ENCODE measurements at places on chromosomes 7 and 10.

GRCh38 chr7:12297283-12298108 lies 86.4 kb downstream of the TMEM106B start:
- no peak for DNase-seq

GRCh38 chr7:133437544-133437943 lies 184.7 kb downstream of the EXOC4 start:
- no peak for DNase-seq

DNA sequence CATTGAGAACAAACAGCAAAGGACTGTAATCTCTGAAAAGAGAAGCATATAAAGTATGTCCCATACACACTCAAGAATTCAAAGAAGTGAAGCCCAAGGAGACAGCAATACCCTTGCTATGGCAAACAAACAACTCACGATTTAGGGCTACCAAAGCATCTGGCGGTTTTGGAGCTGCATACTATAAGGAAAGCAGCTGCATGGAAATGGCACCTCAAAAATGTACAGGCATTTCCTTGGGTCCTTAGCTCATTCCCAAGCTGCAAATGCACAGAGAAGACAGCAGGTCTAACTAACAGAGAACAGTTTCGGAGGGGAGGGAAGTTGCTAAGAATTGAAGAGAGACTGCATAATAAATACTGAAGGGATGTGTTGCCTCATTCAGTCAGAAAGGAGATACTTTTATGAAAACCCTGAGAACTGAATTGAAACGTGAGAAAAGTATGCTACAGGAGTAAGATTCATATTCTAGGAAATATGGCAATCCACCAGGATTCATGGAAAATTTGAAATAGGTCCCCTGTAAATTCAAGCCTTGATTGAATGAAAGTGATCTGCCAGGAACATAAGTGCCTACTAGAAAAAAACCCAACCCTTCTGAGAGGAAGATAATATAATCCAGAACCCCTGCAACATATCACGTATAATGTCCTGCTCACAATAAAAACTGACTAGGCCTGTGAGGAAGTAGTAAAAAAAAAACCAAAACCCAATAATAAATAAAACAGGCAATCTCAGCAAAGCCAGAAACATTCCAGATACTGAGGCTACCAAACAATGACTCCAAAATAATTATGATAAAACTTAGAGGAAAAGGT lies 36.4 kb downstream of the CUBN start:
- DNase-seq: no peak

GRCh38 chr10:62082729-62083411 lies 181.4 kb downstream of the ARID5B start:
- DNase-seq: no peak

- no peak for DNase-seq
Measured at GRCh38 chr7:137166363-137166762, 177.2 kb downstream of the PTN start.

DNA sequence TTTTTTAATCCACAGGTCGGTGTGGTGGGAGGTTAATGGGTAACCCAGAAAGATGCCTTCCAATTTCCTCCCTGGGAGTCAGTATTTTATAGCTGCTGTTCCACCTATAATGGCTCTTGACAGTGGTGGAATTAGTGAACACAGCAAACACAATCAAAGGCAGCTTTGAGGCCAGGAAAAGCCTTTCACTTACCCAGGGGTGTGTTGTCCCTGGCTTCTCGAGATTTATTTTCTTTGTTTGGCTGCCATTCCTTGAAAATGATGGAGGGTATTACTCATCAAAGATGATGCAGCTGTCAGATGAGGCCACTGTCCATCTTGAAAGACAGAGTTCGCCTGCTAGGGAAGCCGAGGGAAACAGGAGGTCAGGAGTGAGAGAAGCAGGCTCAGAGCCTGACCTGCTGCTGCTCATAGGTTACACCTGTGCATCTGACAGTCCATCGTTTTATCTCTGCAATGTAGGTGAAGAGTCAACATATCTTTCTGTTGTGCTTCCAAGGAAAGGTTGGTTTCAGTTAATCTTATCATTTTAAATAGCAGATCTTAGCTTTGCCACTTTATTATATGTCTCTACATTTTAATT lies 221.6 kb downstream of the XPNPEP1 start:
- DNase-seq: no peak

- DNase-seq: no peak
Measured at GRCh38 chr10:120394446-120394845, 62.6 kb upstream of the PLPP4 start.

GRCh38 chr10:132906836-132907235 lies 35.5 kb downstream of the CFAP46 start:
- DNase-seq: no peak

DNA sequence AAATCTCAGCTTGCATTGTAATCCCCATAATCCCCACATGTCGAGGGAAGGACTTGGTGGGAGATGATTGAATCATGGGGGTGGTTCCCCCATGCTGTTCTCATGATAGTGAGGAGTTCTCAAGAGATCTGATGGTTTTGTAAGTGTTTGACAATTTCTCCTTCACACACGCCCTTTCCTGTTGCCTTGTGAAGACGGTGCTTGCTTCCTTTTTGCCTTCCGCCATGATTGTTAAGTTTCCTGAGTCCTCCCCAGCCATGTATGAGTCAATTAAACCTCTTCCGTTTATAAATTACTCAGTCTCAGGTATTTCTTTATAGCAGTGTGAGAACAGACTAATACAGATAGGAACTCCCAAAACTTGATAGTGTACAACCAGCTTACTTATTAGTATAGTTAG lies 98.6 kb downstream of the CREM start:
- no peak for DNase-seq

DNA sequence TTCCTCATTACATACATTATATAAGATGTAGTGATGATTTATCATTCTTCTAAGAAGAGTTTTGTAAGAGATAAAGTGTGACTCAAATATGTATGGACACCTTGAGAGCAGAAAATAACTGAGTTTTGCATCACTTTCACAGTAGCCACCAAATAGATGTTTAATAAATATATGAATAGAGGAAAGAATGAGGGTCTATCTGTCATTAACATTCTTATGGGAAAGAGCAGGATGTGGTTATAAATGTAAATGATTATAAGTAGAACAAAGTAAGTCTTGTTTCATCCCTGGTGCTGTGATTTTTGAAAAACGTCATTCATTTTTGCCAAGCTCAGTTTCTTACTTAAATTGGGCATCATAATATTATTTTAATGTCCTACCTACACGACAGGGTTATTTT lies 15.0 kb upstream of the CRPPA start:
- no peak for DNase-seq

DNA sequence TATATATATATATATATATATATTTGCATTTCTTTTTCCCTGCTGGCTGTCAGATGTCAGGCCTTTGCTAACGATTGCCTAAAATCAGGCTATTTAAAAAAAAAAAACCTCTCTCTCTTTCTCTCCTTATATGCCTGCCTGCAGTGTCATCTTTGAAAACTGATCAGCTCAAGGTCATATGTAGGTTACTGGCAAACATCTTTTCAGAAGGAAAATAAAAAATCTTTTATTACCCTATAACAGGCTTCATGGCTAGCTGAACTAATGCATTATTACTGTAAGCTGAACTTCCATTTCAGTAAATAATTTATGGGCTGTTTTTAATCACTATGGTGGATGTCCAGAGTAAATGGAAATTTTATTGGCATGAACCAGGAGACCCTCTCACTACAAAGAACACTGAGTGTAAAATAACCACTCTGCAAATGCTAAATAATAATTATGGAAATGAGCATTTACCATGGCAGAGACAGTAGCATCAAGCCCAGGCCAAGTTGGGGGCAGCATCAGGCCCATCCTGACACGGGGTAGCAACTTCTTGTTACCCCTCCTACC lies 29.3 kb downstream of the HSPA12A start:
- no peak for DNase-seq

DNA sequence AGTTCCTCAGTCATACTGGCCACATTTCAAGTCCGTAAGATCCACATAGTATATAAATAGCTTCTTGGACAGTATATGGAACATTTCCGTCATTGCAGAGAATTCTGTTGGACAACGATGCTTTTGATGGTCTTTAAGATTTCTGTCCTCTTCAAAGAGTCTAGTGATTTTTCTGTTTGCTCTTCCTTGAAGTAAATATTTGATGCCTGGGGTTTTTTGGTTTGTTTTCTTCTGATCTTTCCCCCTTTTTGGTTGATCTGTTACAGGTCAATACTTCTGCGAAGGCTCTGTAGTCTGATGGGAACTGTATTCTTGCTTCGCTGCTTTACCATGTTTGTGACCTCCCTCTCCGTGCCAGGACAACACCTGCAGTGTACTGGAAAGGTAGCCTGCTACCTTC lies 42.3 kb upstream of the VDAC2 start:
- DNase-seq: no peak

DNA sequence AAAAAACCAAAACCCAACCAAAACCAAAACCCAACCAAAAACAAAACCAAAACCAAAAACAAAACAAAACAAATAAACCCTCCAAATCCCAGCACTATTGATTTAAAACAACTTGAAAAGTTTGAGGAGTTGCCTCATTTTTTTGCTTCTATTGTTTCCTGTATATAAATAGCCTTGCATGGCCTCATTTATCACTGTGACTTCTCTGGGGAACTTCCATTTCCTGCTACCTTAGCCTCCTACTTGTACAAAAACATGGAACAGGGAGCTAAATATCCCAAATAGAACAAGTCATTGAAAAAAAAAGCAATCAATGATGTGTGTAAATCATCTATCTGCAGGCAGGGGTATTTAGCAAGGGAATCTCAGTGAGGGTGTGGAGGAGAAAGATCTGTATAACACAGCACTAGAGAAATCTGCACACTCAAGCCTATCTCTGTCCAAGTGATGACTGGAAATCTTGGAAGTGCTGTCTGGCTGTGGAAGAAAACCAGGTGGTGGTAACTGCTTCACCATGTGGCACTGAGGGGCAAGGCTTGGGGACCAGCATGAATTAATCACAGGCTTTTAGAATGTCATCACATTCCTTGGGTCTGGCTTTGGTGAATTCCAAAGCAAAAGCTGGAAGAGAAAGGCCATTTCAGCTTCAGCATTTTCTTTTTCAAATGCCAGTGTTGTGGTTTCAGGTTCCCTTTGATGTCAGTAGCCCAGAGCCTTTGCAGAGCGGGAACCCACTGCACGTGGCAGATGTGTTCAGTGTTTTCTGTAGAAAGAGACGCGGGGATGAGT lies 349.5 kb upstream of the ZNF32 start:
- DNase-seq: no peak

DNA sequence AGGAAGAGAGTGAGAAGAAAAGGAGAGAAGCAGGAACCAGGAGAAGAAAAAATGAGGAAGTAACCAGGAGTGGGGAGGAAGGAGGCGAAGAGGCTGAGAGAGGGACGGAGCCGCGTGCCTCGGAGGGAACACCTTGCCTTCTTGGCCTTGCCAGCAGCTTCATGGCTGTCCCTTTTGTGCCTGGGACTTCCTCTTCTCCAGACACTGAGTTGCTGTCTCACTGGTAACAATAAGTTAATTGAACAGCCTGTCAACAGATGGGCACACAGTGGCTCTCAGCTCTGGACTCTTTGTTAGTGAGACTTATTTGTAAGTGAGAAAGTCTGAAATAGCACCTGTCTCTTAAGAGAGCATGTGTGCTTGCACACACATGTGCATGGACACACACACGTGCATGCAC lies 83.2 kb downstream of the GATA3 start:
- DNase-seq: no peak

DNA sequence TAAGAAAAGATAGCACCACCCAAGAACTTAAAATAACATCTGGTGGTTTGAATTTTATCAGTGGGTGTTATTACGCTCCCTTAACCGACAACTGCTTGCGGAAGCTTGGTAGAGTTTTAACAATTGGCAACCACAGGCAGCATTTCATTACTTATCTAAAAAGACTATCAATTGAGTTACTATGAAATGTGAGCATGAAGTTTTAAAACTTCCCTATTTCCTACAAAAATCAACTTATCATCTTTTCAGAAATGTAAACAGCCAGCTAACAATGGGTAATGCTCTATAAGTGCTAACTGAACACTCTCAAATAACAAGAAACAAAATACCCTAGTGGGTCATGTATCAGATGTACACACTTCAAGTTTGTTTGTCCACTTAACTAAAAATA lies 68.8 kb downstream of the OSBPL3 start:
- no peak for DNase-seq

- DNase-seq: no peak
Measured at GRCh38 chr10:71455035-71455434, 58.3 kb downstream of the CDH23 start.

DNA sequence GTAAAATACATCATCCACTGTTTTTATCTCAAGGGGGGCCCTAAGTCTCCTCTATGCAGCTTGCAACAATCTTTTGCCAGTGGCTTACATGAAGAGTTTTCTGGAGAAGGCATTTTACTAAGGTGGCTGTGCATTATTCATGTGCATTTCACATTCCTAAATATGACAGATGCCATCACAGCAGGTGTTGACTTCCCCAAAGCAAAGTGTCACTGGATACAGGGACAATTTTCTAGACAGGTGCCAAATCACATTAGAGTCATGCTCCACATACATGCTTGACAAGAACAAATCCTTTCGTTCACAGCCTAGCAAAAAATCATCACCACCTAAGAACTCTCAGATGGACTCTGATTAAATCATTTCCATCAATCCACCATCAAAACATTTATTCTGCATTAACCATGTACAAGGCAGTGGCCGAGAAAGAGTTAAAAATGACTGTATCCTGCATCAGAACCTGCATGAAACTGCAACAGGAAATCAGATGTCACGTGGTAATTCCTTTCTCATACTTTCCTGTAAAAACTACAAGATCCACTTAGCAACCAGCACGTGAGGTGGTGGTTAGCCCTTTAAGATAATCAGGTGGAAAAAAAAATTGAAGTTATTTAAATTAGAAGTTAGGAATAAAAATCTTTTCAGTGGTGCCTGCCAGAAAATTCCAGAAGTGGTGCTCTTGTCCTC lies 88.2 kb upstream of the AFAP1L2 start:
- DNase-seq: no peak

DNA sequence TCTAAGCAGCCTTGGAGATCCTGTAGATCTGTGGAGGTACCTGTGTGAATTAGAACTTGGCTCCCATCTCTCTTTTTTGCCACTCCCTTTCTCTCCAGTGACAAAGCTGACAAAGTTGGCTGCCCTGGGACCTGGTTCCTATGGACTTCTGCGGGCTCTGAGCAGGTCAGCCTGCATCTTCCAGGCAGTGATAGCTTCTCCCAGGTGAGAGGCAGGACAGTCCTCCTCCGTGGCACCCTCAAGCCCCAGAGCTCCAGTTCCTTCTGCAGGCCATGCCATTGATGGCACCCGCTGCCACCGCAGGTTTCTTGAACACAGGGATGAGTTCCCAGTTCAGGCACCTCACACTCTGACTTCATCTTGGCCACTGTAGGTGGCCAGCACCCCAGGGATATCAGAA lies 73.5 kb upstream of the GRB10 start:
- no peak for DNase-seq

- DNase-seq: no peak
Measured at GRCh38 chr10:9149134-9149533, 1094.6 kb downstream of the GATA3 start.

GRCh38 chr10:117670116-117670904 lies 127.8 kb downstream of the EMX2 start:
- DNase-seq: no peak

- DNase-seq: no peak
Measured at GRCh38 chr10:69911613-69912528, 110.2 kb downstream of the COL13A1 start.
